ENCODE measurements at places on chromosomes 12 and 14.

DNA sequence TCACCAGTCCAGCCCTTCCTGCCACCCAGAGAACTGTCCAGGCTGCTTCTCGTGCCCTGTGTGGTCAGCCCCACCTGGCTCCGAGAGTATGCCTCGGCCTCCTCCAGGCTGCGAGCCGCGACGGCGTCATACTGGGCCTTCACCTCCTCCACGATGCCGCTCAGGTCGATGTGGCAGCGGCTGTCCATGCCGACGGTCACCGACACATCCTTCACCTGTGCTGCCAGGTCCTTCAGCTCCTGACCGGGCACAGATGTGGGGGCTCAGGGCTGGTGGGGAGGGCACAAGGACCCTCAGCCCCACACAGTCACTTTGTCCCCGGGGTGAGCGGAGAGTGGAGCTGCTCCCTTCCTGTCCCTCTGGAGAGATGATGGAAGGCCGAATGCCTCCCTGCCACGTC, 18.3 kb downstream of the KRT80 start:
- no peak for DNase-seq

GRCh38 chr14:53011053-53011462, 60.2 kb upstream of the FERMT2 start:
- peak; percentile 95 for DNase-seq

DNA sequence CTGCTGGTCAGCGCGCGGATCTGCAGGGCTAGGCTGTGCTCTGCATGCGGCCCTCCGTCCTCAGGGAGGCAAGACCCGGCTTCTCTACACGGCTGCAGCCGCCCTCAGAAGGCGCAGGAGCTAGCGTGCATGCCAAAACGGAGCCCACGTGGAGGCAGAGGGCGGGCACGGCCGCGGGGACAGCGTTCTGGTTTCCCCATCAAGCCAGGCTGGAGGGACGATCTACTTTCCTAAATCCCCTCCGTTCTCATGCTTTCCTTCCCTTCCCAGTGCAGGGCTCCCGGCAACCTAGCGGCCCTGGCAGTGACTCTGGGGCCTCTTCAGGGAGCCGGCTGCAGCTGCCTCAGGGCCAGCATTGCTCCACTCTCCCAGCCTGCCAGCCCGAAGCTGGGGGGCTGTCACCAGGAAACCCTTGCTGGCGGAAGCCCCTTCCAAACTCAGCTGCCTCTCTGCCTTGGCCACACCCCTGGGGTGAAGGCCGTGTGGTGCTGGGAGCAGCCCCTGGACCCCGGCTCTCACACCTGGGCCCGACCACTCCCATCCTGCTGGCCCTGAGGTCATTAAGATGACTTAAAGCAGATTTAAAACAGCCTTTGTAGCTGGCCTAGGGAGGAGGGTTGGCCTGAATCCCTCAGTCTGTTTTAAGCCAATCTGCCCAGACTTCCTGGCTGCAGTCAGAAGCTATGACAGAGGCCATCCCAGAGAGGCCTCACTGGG, 9.2 kb upstream of the GOLGA3 start:
- DNase-seq = no peak

DNA sequence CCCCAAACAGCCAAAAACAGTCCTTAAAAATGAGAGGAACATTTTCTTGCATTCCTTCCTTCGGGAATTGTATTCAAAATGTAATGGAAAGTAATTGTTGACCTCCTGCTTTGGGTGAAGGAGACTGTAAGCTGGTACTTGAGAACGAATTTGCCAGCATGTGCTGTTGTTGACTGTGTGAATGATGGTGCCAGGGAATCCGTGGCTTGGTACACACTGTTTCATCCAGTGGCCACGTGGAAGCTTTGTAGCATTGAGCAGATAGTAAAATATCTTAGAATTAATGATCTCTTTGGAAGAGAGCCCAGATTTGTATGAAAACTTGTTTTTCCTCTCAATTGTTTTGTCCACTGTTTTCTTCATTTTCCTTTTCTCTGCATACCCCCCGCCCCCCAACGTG, 1.7 kb downstream of the ASCL4 start:
- no peak for DNase-seq

DNA sequence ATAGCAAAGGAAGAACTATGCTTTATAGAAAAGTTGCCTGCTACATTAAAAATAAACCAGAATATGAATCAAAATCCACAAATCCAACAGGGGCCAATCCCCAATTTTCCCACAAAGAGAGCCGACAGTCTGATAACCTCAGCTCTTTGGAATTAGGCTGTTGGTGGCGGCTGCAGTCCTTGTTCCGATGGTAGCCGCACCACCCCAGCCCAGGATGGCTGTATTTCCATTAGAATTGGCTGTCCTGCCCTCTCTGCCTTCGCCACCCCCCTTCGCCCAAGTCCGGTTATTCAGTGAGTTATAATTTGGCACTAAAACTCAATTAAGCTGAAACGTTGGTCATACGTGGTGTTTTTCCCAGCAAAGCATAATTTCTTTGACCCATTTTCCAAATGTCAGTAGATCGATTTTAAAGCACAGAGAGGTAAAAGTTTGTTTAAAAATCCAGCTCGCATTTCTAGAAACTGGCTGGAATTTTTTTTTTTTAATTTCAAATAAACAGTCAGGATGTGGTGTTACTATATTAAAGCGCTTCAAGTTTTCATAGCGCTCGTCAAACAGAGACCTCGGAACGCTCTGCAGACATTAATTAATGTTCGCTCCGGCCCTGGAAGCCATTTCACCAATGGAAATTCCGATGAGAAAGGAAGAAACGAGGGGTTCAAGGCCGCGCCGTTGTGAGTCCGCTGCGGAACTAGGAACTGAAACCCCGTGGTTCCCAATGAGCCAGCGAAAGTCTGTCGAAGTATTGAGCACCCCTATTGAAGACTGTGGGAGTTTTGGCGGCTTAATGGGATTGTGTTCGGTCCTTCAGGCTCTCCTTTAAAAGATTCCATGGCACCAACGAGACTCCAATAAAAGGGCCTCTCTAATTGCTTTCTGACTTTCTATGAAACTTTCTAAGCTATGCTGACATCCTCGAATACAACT, 104.8 kb upstream of the DIO3 start:
- DNase-seq = no peak

DNA sequence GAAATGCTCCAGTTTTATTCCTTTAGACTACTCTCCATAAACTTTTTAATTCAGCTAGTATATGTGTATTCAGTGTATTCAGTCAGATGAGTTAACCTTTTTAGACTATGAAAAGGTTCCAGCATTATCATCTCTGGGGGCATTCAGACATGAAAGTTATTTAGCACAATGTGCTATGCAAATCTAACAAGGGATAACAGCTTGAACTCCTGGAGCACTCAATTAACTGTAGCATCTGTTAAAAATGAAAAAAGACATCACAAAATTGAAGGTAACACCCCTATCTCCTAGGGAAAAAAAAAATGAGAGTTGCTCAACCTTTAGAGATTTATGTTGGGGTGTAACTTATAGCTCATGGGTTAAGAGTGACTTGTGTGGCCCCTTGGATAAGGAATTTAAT, 211.5 kb downstream of the PHLDA1 start:
- DNase-seq = no peak
